ENCODE measurements at places on chromosomes 5 and 9. TPM values are rescaled to one million over a fixed set of nuclear protein-coding genes. Genes with fewer than 3 reads are reported as not detected.

SKP2 gene
- total RNA-seq, result 30.1 TPM

CFAP90 gene
- total RNA-seq, result not detected

CRB2 gene
- not detected for total RNA-seq

MLANA gene
- total RNA-seq, result not detected

OMD gene
- not detected for total RNA-seq

OTULINL gene
- 0.05 TPM for total RNA-seq

CSF1R gene
- total RNA-seq, result not detected

SH3RF2 gene
- 0.59 TPM for total RNA-seq

MPDZ gene
- total RNA-seq, result 32.8 TPM

SLC34A1 gene
- not detected for total RNA-seq

NDOR1 gene
- total RNA-seq, result 16.6 TPM

SLC36A2 gene
- not detected for total RNA-seq

ANKRD20A1 gene
- not detected for total RNA-seq

PAEP gene
- total RNA-seq, result not detected

QRFP gene
- not detected for total RNA-seq

EPB41L4B gene
- total RNA-seq, result 0.39 TPM

UBE2QL1 gene
- total RNA-seq, result not detected

Data from mammary microvascular endothelial cell (primary cell).